ENCODE measurements at places on chromosomes 4 and X.

GRCh38 chrX:112611776-112612175 lies 68.0 kb downstream of the LHFPL1 start:
- DNase-seq, result no peak

GRCh38 chr4:186486172-186486571 lies 69.2 kb downstream of the MTNR1A start:
- no peak for DNase-seq

DNA sequence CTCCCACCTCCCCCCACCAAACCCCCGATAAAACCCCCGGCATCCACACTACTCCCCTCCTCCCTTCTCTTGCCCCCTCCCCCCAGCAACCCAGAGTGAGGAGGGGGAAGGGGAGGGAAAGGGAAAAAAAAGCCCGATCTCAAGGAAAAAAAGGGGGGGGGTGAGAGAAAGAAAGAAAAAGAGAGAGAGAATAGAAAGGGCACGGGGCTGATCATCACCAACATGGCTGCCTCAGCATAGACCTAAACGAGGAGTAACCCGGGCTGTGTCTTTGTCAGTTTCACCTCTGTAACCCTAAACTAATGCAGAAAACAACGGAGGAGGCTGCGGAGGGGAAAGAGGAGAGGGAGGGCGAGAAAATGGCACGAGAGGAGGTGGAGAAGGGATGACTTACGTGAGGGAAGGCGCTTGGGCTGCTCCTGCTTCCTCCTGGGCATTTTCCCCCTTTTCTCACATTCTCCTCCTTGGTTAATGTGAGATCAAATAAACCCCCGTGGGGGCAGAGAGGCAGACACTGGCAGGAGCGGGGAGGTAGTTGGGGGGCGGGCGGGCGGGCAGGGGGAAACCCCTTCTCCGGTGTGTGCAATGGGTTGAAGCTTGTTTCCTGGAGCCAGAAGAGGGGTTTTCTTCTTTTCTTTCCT lies 532 bp downstream of the ZNF827 start:
- peak; percentile 70 for DNase-seq

DNA sequence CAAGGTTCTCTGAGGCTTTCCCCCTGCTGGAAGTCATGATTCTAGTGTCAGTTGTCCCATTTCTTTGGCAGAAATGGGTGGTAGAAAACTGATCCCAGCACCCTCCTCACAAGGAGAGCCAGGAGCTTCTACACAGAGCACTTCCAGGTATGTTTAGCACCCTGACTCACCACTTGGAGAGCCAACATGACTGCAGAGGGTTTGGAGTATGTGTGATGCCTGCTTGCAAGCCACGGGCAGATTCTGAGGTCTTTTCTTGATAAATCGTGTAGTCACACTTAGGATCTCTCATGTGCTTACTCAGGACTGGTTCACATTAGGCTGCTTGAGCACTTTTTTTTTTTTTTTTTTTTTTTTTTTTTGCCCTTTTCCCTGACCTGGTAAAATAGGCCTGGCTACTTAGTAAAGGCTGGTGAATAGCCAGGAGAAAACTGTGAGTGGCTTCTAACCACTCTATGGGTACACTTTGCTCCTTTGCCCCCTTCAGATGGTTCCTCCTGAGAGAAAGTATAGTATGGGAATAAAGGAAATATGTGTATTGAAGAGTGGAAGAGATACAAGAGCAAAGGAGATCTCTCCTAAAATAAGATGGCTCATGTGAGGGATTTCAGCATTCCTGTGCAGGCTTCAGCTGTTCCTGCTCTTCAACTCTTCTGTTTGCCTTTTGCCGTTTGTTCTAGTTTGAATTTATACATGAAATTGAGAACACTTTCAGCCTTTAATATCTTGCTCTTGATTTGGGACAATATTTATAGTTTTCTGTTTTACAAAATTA lies 103.6 kb downstream of the EMCN start:
- no peak for DNase-seq

GRCh38 chr4:99468889-99469288 lies 33.7 kb upstream of the ADH7 start:
- no peak for DNase-seq

DNA sequence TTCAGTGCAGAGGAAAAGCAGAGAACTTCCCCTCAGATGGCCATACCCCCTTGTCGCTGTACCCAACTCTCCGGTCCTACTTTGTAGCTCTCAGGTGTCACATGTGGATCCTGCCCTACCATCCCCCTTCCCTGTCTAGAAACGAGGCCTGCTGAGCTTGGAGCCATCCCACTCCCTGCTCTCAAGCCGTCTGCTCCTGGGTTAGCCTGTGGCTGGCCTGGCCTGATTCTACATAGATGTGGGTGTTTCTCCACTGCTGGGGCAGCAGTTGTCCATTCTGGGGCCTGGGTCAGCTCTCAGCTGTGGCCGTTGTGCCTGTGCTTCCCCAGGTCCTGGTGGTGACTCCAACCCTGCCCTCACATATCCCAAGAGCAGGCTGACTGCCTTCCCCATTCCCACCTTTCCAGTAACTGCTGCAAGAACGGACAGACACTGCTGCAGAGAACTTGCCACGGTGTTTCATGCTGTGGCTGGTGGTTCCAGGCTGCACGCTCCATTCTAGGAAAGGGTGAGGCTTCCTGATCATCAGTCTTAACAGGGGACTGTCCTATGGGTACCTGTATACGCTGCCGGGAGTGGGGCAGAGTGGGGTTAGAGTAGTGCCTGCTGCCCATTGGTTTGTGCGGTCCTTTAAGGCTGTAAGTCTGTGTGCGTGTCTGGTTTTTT lies 3.6 kb downstream of the IL9R start:
- DNase-seq, result no peak

GRCh38 chrX:45696736-45697135 lies 496.1 kb upstream of the DIPK2B start:
- DNase-seq, result no peak

DNA sequence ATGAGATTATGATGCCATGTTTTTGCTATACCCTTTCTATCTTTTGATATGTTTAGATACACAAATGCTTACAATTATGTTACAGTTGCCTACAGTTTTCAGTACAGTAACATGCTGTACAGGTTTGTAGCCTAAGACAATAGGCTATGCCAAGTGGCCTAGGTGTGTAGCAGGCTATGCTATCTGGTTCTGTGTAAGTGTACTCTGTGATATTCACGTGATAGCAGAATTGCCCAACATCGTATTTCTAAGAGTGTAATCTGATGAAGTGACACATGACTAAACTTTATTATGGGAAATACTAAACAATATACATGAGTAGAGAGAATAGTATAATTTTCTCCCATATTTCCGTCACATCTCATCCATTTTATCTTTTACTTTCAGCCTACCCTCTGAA lies 97.0 kb downstream of the CLDN22 start:
- DNase-seq, result no peak

DNA sequence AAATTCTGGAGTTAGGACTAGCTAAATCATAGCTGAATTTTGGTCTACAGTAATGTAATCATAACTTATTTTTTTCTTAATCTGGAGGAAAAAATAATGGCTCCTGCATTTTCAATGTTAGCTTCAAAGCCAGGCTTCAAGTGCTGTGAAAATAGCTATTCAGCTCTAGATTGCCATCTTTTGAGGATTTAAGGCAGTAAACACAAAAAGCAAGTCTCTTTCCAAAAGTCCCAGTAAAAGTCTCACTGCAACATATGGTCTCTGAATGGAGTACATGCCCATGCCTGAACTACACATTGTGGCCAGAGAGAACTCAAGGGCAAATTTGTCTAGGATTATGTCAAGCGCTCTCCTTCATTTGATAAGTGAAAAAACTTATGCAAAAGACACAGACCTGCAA lies 720.9 kb downstream of the FSTL5 start:
- no peak for DNase-seq

DNA sequence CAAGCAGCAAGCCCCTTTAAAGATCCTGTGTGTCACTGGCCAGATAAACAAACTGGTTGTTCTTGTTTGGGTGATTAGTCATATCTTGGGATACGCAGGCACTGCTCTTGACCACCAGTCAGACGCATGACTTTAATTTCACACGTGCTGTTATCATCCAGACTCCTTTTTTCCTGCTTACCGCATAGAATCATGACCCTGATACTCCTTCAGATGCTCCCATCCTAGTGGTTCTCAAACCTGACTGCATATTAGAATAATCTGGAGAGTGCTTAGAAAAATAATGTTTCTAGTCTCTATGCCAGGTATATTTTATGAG lies 78.8 kb downstream of the CLDN22 start:
- no peak for DNase-seq

- DNase-seq, result no peak
These were observed 234.5 kb downstream of the MAML3 start for GRCh38 chr4:139919521-139919920.

GRCh38 chr4:122099896-122100295 lies 52.2 kb upstream of the BLTP1 start:
- no peak for DNase-seq

- DNase-seq, result no peak
These were observed 38.7 kb upstream of the MXD4 start for GRCh38 chr4:2300431-2301224.

DNA sequence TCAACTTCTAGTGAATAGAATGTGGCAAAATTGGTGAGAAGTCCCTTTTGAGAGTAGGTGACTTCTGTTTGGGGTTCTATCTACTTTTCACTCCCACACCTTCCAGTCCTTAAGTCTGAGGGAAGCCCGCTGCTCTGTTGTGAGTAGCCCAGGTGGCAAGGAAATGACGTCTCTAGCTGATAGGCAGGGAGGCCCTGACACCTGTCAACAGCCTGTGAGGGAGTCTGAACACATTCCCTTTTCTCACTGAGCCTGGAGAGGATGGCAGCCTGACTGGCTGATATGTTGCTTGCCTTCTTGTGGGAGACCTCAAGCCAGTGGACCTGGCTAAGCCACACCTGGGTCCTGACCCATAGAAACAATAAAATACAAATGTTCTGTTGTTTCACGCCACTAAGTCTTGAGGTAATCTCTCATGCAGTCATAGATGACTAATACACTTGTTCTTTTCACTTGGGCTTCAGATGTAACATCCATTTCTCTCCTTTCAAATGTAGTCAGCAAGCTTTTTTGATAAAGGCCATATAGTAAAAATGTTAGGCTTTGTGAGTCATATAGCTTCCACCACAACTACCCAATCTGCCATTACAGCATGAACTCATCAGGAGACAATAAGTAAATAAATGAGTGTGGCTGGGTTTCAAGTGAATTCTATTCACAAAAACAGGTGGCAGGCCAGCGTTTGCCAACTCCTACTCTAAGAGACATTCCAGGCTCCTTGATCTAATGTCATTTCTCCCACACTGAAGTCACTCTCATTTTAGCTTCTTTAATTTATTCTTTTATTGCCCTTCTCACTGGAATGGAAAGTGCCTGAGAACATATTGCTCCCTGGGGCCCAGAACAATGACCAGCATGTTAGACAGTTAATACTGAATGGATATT lies 265.1 kb upstream of the MAD2L1 start:
- DNase-seq, result no peak

DNA sequence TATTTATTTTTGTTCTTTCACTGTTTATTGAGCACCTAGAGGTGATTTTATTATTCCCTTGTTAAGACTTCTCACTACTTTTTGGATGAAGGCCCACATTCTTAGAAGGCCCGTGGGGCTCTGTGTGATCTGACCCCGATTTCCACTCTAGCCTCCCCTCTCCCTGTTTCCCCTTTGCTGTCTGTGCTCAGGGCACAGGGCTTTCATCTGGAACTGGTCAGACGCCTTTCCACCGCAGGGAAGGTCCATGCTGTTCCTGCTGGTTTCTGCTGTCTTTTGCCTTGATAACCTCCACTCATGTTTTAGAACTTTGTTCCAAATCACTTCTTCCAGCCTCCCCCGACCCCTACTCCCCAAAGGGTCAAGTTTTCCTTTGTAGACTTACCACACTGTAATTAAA lies 31.3 kb upstream of the ANAPC4 start:
- no peak for DNase-seq

DNA sequence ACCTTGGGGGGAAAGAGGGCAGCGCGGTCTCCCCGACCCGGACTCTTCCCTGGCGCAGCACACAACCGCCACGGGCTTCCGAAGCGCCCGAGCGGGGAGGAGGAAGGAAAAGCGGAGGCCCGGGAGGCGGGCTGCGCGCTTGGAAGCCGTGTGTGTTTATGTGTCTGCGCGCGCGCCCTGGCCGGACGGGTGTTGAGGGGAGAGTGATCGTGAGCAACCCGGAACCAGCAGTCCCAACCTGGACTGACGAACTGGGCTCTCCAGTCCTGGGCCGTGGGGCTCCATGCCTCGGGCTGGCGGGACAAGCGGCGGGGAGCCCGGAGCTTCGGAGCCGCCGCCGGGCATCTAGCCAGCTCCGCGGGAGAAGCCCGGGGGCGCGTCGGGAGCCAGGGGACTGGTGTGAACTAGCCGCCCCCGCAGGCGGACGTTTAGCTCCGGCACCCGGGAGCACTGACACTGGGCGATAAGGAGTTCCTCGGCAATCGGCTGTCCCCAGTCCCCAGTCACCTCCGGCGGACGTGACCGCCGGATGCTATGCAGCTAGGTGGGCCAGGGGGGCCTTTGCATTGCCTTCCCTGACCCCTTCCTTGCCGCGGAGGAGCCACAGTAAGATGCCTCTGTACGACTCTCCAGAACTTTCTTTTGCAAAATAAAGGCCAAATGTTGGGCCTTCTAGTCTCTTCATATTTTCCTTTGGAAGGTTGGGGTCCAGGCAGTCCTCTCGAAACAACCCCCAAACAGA lies 74.8 kb upstream of the BCOR start:
- peak; percentile 27 for DNase-seq

DNA sequence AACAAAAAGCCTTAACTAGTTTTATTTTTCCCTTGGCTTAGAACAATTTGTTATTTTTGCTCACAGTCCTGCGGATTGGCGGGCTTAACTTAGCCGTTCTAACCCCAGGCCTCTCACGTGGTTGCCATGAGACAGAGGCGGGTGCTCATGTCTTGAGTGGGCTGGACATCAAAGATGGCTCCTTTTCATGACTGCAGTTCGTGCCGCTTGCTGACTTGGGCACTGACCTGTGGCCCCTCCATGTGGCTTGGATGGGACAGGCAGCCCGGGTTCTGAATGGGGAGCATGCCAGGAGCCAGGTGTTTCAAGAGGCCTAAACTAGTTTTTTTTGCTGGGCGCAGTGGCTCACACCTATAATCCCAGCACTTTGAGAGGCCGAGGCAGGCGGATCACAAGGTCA lies 40.7 kb downstream of the CDS1 start:
- no peak for DNase-seq

DNA sequence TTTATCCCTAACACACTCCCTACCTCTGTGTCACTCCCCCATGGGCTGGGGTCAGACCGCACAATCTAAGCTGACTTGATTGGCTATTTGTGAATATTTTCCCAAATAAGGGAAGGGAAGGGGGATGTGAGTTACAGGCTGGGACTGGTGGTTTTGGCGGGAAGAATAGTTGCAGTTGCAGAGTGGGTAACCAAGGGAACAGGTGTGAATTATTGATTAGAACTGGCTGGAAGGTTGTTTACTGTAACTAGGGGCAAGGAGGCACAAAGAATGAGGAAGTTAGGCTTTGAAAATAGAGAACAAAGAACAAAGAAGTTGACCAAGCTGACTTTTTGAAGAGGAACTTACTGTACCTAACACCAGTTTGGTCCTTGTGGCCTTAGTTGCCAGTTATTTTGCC lies 88.0 kb upstream of the XAGE2 start:
- DNase-seq, result no peak

DNA sequence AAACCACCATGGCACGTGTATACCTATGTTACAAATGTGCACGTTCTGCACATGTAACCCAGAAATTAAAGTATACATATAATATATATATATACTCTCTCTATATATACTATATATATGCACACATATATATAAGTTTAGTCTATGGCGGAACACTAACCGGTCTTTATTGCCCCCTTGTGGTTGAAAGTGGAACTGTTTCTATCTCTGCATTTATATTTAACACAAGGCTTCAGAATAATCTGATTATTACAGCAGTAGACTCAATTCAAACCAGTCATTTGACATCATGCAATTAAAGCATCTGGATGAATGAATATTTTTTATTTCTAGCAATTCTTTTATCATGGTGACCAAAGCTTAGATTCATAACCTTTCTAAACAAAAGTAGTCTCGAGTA lies 14.6 kb downstream of the RAB9B start:
- DNase-seq, result peak; percentile 10
